Ovary (tissue), 10 donors: ENCODE measurements at places on chromosomes 2 and 18. TPM values are rescaled to one million over a fixed set of nuclear protein-coding genes. Genes with fewer than 3 reads are reported as not detected.

Gene VAMP5
- 35.7 TPM for polyA plus RNA-seq

Gene TBR1
- not detected for polyA plus RNA-seq

Gene PSMA8
- polyA plus RNA-seq: not detected

- H3K27me3 ChIP-seq: no peaks in the 10 kb centered on the region
- no peaks in the 10 kb centered on the region for H3K36me3 ChIP-seq
- DNase-seq: no peak
- no peak overlapping the region for H3K4me3 ChIP-seq
- no peak overlapping the region for H3K27ac ChIP-seq
These were observed 330.4 kb upstream of the SMIM21 start for GRCh38 chr18:75757951-75758350.

DNA sequence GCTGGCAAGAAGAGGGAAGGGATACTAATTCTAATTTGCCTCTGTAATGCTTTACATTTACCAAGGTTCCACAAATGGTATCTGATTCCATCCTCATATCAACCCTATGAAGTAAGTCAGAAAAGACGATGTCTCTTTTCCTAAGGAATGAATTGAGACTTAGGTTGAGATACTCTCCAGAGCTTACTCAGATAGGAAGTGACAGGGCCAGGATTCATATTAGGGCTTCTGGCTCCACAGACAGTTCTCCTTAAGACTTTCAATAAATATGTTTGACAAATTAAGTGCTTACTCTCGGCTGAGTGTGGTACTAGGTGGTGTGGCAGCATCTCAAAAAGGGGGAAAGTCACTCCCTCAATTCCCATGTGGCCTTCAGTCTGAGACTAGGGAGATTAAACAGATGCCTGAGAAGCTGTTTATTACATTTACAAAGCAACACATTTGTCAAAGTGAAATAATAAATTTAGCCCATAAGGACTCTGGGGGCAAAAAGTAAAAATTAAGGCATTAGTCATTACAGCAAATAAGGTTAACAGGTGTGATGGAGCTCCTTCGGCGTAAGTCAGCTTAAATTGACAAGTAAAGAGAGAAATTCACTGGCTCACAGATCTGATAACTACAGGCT lies 14.2 kb downstream of the CDK15 start:
- H3K4me3 ChIP-seq: no peak overlapping the region
- no peaks in the 10 kb centered on the region for H3K36me3 ChIP-seq
- no peak overlapping the region for H3K27ac ChIP-seq
- H3K4me1 ChIP-seq: no peaks in the 10 kb centered on the region
- no peak for DNase-seq
- no peaks in the 10 kb centered on the region for H3K27me3 ChIP-seq

- no peak for DNase-seq
- H3K4me1 ChIP-seq: no peaks in the 10 kb centered on the region
- no peaks in the 10 kb centered on the region for H3K27me3 ChIP-seq
- no peak overlapping the region for H3K27ac ChIP-seq
These were observed 49.4 kb downstream of the ETAA1 start for GRCh38 chr2:67446491-67446911.
